ENCODE measurements at places on chromosomes 4 and X.

- DNase-seq = no peak
These were observed 123.6 kb upstream of the MSX1 start for GRCh38 chr4:4735870-4736269.

DNA sequence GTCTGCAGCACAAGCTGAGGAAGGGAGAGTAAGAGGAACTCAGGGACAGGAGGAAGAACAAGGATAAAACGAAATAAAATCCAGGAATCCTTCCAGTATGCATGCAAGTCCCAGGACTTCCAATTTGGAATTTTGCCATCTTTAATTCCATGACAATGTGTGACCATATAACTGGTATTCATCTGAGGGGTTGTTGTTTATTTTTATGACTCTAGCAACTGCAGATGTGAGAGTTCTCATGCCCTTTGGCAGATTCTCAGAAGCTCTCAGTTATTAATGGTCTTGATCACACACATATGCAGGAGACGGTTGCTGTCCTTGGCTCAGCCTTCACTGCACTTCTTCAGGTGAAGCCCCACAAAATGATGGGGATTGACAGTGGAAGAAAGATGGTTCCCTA is 148.2 kb downstream of the SMIM20 start:
- no peak for DNase-seq

DNA sequence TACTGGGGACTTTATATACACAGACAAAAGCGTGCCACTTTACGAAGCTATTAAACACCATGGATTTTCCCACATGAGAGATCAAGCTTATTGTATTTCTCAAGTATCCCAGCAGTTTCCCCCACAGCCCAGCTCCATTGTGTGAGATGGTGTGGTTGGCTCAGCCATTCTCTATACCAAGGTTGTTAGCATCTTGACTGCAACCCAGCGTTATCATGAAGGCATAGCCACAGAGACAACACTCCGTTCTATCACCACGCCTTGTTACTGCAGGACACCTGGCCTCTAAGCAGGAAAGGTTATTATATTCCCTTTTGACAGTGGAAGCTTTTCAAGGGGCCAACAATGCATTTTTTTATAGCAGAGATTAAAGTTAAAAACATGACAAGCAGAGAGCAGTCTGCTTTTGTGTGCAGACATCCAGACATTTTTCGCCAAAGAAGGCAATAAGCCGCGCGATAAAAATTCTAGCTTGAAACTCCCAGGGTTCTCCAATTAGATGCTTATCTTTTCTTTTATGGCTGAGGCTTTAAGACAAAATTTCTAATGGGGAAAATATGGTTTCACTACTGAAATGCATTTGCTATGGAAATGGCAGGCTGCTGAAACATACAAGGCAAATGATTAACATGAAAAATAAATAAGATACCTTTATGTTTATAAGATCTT is 206.1 kb downstream of the MID1 start:
- DNase-seq = no peak

DNA sequence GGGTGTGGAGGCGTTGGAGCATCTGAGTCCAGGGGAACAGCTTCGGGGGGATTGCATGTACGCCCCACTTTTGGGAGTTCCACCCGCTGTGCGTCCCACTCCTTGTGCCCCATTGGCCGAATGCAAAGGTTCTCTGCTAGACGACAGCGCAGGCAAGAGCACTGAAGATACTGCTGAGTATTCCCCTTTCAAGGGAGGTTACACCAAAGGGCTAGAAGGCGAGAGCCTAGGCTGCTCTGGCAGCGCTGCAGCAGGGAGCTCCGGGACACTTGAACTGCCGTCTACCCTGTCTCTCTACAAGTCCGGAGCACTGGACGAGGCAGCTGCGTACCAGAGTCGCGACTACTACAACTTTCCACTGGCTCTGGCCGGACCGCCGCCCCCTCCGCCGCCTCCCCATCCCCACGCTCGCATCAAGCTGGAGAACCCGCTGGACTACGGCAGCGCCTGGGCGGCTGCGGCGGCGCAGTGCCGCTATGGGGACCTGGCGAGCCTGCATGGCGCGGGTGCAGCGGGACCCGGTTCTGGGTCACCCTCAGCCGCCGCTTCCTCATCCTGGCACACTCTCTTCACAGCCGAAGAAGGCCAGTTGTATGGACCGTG is 2.2 kb downstream of the AR start:
- DNase-seq = no peak

GRCh38 chr4:108492816-108493595 is 127.4 kb upstream of the RPL34 start:
- peak; percentile 49 for DNase-seq

GRCh38 chrX:86604607-86605006 is 456.4 kb downstream of the DACH2 start:
- DNase-seq = no peak

DNA sequence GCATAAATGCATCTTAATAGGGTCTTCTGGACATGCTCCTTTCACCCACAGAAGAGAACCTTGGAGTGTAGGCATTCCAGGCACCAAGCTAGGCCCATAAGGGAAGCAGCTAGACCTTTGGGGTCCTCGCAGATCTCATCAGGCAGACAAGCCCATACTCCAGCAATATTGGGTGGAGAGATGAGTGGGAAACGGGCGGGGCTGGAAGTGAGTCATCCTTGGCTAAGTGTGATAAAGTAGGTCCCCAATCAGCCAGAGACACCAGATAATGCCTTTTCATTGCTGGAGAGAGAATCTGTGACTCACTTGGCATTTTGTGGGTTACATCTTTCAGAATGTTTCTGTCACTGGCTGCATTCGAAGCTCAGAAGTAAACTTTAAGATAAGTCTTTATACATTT is 133.3 kb upstream of the MBNL3 start:
- no peak for DNase-seq

GRCh38 chr4:81905971-81906370 is 434.3 kb upstream of the RASGEF1B start:
- DNase-seq = no peak

GRCh38 chrX:100609591-100609990 is 24.9 kb downstream of the TNMD start:
- DNase-seq = no peak

- DNase-seq = no peak
These were observed 1756.9 kb upstream of the TENM3 start for GRCh38 chr4:180486342-180486741.

- DNase-seq = peak; percentile 47
These were observed 21.0 kb downstream of the S100G start for GRCh38 chrX:16671005-16671404.

GRCh38 chr4:76802236-76803021 is 95.5 kb downstream of the SOWAHB start:
- DNase-seq = no peak

DNA sequence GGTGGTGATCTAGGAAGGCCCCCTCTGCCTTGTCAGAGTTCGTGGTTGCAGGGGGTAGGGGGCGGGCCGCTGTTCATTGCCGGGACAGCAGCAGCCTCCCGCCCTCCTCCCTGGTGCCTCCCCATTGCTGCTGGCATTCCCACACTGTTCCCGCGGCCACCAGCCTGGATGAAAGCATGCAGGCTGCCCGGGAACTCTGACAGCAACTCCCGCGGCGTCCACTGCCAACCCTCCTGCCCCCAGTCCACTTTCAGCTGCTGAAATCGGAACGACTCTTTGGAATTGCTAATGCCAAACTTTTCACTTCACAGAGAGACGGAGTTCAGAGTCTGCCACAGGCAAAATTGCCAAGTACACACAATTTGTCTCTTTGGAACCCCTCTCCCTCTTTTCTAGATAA is 121.9 kb downstream of the BEND2 start:
- DNase-seq = no peak

DNA sequence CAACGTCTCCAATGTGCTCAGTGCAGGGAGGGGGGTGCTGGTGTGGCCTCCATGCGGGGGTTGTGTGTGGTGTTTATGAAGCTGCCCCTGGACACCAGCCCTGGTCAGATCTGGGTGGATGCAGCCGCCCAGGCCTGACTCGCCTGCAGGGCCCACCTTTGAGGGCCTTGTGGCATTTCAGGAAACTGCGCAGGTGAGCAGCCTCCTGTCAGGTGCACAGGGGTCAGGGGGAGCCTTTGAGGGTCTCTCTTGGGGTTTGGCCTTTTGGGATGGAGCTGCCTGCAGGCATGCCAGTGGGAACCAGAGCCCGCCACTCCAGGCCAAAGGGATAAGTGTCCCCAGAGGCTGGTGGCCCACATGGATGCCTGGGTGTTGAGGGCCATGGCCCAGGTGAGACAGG is 45.4 kb downstream of the ADRA2C start:
- DNase-seq = no peak

GRCh38 chr4:158259955-158260575 is 49.8 kb downstream of the TMEM144 start:
- DNase-seq = no peak

- DNase-seq = peak; percentile 8
These were observed 67.2 kb upstream of the BRWD3 start for GRCh38 chrX:80876877-80877276.

DNA sequence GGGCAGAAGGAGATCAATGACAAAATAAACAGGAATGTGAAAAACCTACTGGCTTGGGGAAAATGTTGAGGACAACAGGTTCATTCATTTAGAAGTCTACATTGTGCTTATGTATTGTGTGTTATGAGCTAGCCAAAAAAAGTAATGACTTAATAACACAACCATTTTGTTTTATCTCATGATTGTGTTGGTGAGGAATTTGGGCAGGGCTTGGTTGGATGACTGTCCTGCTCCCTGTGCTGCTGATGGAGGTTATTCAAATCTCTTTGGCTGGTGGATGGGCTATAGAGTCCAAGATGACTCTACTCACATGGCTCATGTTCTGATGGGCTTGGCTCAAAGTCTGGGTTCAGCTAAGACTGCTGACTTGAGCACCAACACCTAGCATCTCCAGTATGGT is 116.3 kb downstream of the HS3ST1 start:
- DNase-seq = no peak

DNA sequence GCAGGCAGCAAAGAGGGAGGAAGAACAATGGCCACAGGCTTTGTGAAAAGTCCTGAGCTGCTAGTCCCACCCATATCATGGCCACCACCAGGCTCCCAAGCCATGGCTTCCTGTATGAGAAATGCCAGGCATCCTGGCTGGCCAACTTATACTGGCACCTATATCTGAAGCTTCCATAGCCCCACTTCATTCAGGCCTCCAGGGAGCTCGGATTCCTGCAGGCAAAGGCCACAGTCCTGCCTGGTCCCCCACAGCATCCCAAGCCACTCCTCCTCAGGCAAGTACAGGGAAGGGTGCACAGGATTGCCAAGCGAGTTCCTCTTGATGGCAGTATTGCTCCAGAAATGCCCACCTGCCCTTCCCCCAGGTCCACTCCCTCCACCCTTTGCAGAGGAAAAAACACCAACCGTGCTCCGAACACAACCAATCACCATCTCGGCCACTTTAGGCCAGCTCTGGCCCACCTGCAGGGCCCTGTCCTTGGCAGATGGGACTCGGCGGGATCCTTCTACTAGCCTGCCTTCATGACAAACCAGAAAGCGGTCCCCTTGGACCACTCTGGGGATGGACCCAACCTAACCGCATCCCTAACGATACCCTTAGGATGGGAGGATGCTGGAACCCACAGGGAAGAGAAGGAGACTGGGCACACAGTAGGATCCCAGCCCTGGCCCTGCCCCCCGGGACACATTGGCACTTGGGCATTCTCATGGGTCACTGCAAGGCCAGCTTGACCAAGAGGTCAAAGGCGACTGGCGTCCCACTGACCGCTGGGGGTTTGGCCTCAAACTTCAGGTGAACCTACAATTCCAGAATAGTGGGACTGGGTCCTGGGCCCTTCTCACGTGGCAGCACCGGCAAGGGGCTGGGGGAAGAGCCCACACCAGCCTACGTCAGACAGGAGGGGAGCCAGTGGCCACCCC is 220.4 kb upstream of the AGTR2 start:
- DNase-seq = no peak

- DNase-seq = no peak
These were observed 274.4 kb downstream of the DCTD start for GRCh38 chr4:182642831-182643230.

DNA sequence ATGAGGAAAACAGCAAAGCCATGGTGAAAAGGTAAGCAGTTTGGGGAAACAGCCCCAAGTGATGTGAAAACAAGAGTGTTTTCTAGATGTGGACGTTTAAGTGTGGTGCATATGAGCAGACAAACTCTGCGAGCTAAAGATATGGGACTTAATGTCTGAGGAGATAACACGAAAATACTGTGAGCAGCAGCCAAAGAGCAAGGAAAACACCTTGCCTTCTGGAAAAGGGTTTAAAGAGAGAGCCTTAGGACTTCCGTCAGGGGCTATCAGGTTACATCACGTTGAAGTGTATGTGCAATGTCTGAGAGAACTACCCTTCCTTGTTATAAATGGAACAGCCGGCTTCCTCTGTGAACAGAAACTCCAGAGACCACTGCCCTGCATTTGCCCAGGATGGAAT is 54.2 kb downstream of the LEF1 start:
- no peak for DNase-seq

DNA sequence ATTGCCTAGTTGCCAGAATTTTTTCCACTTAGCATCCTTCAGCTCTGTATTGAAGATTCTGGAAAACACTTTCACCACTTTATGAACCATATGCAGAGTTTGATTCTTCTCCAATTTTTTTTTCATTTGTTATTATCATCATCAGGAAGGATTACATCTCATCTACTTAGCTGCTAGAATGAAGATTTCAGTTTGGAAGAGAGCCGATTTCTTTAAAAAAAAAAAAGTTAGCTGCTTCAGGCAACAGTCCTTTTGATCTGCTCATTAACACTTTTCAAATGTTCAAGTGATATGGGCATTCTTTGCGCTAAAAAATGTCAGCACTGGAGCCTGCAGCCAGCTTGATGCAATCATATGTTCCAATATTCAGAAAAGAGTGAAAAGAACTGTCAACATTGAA is 76.2 kb downstream of the ANTXR2 start:
- no peak for DNase-seq

GRCh38 chrX:49214996-49215526 is 15.1 kb upstream of the SYP start:
- no peak for DNase-seq

GRCh38 chr4:80911458-80911857 is 119.0 kb upstream of the BMP3 start:
- no peak for DNase-seq

GRCh38 chr4:102663073-102663472 is 97.7 kb downstream of the MANBA start:
- no peak for DNase-seq

DNA sequence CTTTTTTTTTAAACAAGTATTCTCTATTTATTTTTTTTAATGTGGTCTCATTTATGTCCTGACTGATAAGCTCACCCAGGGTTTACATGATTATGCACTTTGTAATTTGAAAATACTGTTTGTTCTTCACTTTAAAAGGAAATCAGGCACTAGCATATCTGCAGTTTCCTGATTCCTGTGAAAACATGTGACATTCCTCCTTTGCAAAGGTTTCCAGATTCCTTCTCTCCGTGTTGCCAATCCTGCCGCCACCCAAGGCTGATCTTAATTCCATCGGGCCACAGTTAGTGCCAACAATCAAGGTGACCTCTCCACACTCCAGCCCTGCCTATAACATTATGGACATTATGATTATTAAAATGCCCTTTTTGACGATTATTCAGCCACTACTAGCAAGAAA is 225.4 kb downstream of the PCDH7 start:
- no peak for DNase-seq

GRCh38 chrX:9860826-9861225 is 74.6 kb downstream of the SHROOM2 start:
- no peak for DNase-seq

GRCh38 chrX:109920325-109920724 is 82.6 kb upstream of the TMEM164 start:
- no peak for DNase-seq

GRCh38 chrX:39372115-39372514 is 570.9 kb downstream of the MID1IP1 start:
- DNase-seq = no peak

- no peak for DNase-seq
These were observed at the start of gene CFP for GRCh38 chrX:47629419-47630200. CFP (minus strand) TSS chrX:47629930; CDS start chrX:47629844, 86 bp downstream.

Data from NT2/D1 (cell line).